HS-5 (cell line): ENCODE measurements at places on chromosomes 3 and 15.

- DNase-seq, result no peak
Measured at GRCh38 chr15:52171807-52172206, 19.4 kb downstream of the GNB5 start.

- DNase-seq, result no peak
Measured at GRCh38 chr3:82636177-82636576, 874.7 kb upstream of the GBE1 start.

DNA sequence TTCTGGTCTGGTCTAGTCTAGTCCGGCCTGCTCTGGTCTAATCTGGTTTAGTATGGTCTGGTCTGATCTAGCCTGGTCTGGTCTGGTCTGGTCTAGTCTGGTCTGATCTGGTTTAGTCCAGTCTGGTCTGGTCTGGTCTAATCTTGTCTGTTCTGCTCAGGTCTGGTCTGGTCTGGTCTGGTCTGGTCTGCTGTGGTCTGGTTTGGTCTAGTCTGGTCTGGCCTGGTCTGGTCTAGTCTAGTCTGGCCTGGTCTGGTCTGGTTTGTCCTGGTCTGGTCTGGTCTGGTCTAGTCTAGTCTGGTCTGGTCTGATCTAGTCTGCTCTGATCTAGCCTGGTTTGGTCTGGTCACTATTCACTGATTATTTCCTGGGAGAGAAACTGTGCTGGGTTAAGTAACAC, 84.1 kb upstream of the PRR23E start:
- DNase-seq, result no peak

DNA sequence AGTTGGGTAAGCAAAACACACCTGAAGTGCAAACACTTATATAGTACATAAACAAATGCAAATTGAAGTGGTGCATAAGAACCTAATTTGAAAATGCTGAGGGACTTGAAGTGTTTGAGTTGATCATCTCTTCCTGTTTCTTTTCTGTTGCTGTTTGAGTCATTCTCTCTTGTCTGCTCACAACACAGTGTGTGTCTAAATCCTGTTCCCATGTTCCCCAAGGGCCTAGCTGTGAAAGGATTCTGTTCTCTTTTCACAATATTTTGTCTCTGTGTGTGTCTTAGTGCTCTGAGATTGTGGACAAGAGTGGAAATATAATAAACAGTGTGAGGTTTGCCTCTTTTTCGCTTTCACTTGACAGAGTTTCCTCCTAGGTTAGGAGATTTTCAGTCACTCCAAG, 6.1 kb downstream of the CD96 start:
- no peak for DNase-seq

- no peak for DNase-seq
Measured at GRCh38 chr3:181719991-181720680, 8.4 kb downstream of the SOX2 start.

DNA sequence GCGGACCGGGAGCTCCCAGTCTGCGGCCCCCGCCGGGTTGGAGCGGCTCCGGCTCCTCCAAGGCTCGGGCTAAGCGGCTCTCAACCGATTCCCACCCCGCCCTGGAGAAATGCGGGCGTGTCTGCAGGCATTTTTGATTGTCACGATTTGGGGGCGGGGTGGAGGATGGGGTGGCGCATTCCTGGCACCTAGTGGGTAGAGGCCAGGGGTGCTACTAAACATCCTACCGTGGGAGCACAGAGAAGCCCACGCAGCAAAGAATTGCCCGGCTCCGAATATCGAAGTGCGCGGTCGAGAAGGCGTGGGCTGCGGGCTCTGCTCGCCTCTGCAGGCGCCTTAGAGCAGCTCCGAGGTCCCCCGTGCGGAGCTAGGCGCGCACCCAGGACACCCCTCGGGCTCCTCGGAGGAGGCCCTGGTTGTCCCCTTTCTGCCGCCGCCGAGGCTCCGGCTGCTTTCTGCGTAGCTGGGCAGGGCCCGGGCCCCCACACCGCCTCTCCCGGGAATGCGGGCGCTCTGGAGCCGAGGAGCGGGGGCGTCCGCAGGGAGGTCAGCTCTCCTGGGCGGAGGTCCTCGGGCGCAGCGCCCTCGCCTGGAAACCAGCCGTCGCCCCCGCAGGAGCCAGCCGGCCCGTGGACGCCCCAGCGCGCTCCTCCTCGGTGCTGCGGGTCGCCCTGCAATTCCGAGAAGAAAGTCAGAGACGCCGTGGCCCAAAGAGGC, 16.5 kb upstream of the LAMP3 start:
- no peak for DNase-seq

DNA sequence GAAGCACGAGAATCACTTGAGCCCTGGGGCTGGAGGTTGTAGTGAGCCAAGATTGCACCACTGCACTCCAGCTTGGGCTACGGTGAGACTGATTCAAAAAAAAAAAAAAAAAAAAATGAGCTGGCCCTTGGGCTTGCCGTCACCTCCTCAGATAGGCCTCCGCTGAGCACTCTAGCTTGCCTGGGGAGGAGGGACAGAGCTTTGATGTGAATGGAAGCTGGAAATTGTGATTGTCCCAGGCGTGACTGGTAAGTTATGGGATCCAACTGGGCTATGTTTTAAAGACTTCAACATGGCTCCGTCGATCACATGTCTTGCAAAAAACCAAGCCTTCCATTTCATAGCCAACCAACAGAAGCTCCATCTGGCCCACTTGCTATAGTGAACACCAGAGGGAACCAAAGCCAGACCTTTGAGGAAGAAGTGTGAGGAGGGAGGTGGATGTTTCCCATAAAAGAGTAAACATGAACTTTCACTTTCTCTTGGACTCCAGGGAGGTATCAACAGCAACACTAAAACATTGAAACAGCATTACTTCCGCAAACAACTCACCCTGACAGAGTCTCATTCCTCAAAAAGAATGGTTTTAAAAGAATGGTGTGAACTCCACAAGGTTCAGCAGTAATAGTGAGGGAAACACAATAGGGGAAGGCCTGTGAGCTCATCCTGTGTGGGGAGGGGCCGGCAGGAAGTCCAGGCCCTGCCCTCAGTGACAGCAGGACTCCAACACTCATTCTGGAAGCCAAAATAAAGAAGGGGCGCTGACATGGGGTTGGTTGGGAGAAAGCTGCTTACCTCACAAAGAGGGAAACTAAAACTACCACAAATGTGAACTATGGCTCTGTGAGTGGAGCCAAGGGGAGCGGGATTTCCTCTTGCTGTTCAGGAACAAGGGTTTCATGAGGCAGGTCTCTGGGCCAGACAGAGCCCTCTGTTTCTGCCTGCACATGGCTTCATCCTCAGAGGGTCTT, 59.2 kb upstream of the IL12A start:
- peak; percentile 75 for DNase-seq

GRCh38 chr3:117510396-117510795, 800.8 kb downstream of the TUSC7 start:
- peak; percentile 38 for DNase-seq

DNA sequence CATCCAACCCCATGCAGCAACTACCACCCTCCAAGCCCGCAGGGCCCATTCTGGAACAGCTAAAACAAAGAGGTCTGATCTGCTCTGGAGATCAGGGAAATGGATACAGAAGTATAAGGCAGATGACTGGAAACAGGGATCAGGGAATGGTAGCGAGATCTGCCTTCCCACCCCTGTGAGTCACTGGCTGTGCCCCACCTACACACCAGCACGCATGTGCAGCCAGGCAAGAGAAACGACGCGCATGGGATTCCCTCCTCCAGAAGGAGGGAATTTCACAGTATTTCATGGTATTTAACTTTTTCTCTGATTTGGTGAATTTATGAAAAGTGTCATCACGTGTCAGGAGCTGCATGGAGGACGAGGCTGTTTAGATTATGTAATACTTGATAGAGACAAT, 116.7 kb downstream of the ARRDC4 start:
- DNase-seq, result no peak

- no peak for DNase-seq
Measured at GRCh38 chr3:23444386-23444785, 241.3 kb downstream of the UBE2E2 start.

GRCh38 chr15:40999190-40999589, 45.9 kb downstream of the CHAC1 start:
- peak; percentile 80 for DNase-seq

- no peak for DNase-seq
Measured at GRCh38 chr3:16366581-16366980, 101.6 kb downstream of the OXNAD1 start.

- DNase-seq, result peak; percentile 68
Measured at GRCh38 chr3:128794067-128794768, 68.2 kb downstream of the RAB7A start.

- DNase-seq, result no peak
Measured at GRCh38 chr15:65399997-65400396, 22.2 kb upstream of the IGDCC3 start.
